Jurkat, Clone E6-1 (cell line): ENCODE measurements at places on chromosomes 5 and 9.

GRCh38 chr9:35790385-35791296 is 750 bp upstream of the NPR2 start:
- DNase-seq: peak; percentile 46

DNA sequence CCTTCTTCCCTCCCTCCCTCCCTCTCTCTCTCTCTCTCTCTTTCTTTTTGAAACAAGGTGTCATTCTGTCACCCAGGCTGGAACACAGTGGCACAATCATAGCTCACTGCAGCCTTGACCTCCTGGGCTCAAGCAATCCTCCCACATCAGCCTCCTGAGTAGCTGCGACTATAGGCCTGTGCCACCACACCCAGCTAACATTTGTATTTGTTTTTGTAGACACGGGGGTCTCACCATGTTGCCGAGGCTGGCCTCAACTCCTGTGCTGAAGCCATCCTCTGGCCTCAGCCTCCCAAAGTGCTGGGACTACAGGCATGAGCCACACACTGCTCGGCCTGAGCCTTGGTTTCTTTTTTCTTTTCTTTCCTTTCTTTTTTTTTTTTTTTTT is 45.8 kb downstream of the PLPP7 start:
- DNase-seq: no peak

GRCh38 chr9:95171001-95171400 is 146.5 kb downstream of the FANCC start:
- DNase-seq: peak; percentile 49

- no peak for DNase-seq
These were observed 231.3 kb downstream of the SEMA5A start for GRCh38 chr5:9314558-9314957.

- no peak for DNase-seq
These were observed 500.1 kb downstream of the EFNA5 start for GRCh38 chr5:107170620-107171019.

DNA sequence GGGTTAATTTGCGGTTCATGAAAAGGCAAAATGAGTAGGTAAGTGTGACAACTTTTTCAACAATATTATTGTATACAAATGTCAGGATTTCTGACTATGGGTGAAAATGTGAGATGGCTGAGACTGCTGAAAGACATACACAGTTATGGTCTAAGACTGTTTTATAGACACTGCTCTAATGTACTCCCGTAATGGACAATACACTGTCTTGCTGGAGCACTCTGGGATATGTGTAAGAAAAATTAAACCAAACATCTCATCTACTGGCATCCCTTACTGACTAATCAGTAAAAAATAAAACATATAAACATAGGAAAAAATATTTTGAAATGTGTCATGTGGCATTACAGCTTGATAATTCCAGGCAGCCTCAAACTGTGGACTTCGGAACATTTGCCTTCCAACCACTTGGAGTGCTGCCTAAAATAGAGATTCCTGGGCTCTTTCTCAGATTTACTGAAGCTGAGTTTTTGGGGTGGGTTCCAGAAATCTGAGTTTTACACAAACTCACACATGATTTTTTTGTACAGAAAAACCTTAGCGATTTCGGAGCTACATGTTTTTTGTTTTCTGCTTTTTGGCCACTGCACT is 233.9 kb upstream of the TBCA start:
- no peak for DNase-seq

DNA sequence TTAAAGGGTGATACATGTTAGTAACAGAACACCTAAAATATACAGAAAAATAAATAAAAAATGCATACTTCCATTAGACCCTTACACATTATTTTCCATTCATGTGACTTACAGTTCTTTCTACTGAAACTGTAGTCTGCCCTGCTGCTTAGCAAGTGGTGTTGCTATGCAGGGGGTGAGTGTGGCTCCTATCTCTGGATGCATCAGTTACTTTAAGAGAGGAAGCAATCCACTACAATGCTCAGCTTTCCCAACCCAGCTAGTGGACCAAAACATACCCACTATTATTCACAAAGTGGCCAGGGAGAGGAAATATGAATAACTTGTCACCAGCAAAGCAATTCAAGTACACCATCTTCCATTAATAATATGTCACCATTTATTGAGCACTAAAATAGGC is 121.8 kb downstream of the DOCK2 start:
- DNase-seq: no peak

DNA sequence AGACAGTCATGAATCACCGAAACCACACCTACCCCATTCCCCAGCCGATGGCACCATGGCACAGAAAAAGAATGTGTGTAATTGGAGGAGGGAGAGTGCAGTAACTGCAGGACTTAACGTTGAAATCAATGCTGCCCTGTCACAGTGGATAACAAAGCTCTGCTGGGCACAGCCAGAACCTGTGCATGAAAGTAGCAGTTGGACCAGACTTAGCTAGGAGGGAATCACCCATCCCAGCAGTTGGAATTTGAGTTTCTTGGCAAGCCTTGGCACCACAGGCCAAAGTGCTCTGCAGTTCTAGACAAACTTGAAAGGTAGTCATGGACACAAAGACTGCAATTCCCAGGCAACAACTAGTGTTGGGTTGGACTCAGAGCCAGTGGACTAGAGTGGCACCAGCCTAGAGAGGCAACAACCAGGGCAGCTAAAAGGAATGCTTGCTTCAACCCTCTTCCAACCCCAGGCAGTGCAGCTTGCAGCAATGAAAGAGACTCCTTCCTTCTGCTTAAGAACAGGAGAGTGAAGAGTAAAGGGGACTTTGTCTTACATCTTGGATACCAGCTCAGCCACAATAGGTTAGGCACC is 19.1 kb downstream of the TMEM232 start:
- DNase-seq: no peak

DNA sequence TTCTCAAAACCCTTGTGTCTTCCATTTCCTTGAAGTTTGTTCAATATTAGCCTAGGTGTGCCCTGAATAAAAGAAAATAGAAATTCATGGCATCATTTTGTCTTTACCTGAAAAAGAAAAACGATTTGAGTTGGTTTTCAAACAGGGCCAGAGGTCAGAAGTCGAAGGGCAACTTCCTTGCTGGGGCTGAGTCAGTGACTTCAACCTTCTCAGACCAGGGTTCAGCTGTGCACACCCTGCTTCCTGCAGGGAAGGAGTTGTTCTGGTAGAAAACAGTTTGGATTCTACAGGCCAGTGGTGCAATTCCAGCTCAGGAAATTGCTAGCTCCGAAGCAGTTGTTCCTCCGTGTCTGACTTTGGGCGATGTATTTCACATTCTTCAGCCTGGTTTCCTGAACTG is 132.1 kb upstream of the SLC30A5 start:
- no peak for DNase-seq

DNA sequence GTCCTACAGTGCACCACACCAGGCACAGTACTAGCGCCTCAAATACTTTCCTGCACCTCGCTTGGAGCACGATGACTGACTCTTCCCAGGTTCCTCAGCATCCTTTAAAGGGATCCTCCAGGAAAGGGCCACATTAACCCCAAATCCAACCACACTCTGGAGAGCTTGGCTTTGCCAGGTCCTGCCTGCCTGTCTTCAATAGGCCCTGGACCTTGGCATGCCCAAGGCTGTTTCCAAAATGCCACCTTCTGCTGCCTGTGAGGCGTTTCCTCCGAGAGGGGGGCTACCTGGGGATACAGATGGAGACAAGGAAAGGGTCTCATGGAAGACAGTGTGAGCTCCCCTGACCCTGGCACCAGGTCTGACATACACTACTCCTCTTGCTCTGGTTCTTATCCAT is 169.9 kb downstream of the DAB2IP start:
- DNase-seq: no peak

GRCh38 chr5:54754878-54755277 is 230.5 kb downstream of the ESM1 start:
- DNase-seq: no peak

GRCh38 chr9:111891910-111892499 is 4.6 kb upstream of the UGCG start:
- DNase-seq: no peak

GRCh38 chr9:72599874-72600534 is 78.6 kb downstream of the TMC1 start:
- DNase-seq: no peak

- no peak for DNase-seq
These were observed 105.8 kb downstream of the GABBR2 start for GRCh38 chr9:98602839-98603500.

- peak; percentile 78 for DNase-seq
These were observed 30.0 kb downstream of the TRIM32 start for GRCh38 chr9:116717150-116717549.

- DNase-seq: no peak
These were observed 132.5 kb upstream of the PRSS3 start for GRCh38 chr9:33662871-33663270.

GRCh38 chr5:65734921-65735320 is 12.9 kb downstream of the NLN start:
- DNase-seq: no peak

DNA sequence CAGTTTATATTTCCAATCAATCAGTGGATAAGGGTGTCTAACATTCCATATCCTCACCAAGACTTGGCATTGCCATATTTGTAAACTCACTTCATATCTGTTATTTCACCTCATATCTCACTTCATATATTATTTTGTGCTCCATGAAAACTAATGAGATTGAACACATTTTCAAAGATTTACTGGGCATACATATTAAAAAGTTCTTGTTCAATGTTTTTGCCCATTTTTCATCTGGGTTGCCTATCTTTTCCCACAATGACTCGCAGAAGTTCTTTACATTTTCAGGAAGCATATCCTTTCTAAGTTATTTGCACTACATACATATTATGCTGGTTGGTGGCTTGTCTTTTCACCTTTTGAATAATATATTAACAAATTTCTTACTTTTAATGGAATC is 15.3 kb downstream of the ZNF510 start:
- no peak for DNase-seq

GRCh38 chr9:106400950-106401349 is 462.0 kb upstream of the ZNF462 start:
- no peak for DNase-seq

GRCh38 chr9:107221321-107221720 is 61.8 kb upstream of the RAD23B start:
- DNase-seq: no peak

- no peak for DNase-seq
These were observed 46.5 kb upstream of the MCTP1 start for GRCh38 chr5:95331358-95331757.

DNA sequence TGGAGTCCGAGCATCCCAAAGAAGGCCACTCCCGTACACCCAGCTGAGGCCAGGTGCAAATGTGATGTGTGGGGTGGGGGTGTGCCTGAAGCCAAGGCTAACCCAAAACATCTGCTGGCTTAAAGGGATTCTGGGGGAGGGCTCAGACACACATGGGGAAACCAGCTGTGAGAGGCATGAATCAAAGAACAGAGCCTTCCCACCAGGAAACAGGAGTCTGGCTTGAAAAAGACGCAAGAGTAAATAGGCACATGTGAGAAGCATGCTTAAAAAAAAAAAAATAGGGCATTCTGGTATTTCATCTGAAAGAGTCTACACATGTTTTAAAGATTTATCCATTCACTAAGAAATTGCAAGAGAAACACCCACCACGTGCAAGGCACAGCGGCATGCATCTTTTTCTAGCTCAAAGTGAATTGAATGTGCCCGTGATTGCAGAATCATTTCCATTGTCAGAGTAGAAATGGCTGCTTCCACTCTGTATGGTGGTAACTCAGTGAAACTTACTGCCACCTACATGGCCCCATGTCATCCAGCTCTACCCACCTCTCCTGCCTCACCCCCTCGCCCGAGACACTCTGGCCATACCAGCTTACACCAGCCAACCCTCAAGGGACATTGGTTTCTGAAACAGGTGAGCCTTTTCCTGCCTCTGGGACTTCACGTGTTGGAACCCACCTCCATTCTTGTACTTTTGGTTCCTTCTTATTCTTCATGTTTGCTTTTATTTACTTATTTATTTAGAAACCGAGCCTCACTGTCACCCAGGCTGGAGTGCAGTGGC is 71.5 kb downstream of the SEMA5A start:
- no peak for DNase-seq

DNA sequence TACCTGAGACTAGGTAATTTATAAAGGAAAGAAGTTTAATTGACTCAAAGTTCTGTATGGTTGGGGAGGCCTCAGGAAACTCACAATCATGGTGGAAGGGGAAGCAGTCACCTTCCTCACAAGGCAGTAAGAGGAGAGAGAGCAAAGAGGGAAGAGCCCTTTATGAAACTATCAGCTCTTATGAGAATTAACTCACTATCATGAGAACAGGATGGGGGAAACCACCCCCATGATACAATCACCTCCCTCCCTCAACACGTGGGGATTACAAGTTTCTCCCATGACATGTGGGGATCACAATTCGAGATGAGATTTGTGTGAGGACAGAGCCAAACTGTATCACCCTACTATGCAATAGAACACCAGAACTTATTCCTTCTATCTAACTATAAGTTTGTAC is 27.9 kb downstream of the CD274 start:
- no peak for DNase-seq

DNA sequence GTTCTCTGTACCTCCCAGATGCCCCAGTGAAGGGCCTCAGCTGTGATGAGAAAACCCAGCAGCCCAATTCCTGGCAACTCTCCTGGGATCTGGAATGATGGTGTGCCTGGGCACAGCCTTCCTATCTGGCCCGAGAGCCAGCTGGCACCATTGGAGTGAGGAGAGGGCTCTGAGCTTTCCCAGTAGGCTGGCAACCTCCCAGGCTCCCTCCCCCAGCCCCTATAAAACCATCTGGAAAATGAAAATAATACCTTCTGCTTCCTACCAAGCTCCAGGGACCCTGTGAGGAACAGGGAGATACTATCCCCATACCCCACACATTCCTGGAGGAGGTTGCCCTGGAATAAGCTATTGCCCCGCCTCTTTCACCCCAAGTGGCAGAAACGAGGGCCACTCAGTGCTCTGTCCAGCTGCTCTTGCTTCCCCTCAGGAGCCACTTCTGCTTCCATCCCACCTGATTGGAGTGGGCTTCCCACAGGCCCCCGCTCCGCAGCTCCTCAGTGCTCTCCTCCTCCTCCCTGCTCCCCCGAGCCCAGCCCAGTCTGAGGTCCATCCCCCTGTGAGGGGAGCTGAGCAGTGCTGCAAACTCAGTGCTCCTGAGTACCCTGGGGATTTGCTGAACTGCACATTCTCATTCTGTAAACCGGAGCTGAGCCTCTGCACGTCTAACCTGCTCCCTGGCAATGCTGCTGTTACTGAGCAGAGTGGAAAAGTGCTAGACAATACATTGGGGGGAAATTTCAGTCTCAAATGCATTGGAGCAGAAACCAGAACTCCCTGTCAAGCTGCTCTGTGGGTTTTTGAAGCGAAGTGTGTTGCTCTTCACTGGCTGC is 74.7 kb downstream of the THBS4 start:
- no peak for DNase-seq
